ENCODE measurements at places on chromosomes 6 and 20.

DNA sequence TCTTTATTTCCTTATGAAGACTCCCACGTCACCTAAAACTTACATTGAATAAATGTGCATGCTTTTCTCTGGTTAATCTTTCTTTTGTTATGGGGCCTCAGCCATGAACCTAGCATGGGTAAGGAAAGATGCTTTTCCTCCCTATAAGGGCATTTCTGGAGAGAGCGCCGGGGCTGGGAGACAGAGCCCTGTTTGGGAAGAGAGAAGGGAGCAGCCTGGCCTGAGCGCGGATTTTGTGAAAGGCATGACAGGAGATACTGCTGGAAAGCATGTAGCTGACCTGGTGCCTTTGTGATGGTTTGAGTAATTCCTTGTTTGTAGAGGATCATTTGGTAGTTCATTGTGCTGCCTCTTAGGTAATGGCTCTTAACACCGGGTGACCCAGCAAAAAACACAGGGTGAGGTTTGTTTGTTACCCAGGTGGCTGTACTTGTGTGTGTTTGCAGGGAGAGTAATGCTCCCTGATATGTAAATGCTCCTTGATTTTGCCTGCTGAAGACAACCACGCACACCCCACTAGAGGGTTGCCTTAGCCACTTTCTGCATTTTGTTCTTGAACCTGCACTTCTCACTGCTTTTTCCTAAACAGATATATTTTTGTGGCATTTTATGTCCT, 59.2 kb downstream of the ANKRD6 start:
- no peak for DNase-seq

DNA sequence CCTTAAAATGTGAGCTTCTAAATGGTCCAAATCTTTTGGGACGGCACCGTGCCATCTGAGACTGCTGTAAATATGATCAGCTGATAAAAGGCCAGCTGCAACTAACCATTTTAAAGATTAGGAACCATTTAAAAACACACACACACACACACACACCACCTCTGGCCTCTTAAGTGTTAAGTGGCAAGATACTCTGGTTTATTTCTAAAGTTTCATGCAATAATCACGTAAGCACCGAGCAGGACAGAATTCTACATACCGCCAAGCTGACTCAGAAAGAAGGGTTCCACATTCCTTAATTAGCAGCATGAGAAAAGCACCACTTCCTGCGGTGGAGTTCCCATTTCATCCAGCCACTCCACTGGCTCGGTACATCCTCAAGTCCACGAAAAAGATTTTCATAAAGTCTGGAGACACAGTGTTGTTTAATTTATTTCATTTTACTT, 17.8 kb upstream of the ZNF217 start:
- no peak for DNase-seq

DNA sequence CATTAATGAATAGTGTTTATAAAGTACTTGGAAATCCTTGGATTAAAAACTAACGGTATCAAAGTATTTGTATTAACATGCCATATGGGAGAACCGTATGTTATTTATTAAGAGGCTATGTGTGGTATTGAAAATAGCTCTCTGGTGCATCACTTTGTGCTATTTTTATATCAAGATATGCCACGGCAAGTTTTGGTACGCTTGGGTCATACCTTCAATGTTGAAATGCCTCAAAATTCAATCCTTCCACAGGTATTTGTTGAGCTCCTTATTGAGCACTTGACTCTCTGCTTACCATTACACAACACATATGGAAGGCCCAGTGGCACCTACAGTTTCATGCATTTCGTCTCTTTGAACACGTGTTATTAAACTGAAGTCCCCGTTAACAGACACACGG, 647.9 kb downstream of the KIF16B start:
- DNase-seq, result no peak

- no peak for DNase-seq
Observed at GRCh38 chr6:33279971-33280511, 3.1 kb downstream of the B3GALT4 start.

- no peak for DNase-seq
Observed at GRCh38 chr20:59246691-59247400, 53.6 kb upstream of the EDN3 start.

DNA sequence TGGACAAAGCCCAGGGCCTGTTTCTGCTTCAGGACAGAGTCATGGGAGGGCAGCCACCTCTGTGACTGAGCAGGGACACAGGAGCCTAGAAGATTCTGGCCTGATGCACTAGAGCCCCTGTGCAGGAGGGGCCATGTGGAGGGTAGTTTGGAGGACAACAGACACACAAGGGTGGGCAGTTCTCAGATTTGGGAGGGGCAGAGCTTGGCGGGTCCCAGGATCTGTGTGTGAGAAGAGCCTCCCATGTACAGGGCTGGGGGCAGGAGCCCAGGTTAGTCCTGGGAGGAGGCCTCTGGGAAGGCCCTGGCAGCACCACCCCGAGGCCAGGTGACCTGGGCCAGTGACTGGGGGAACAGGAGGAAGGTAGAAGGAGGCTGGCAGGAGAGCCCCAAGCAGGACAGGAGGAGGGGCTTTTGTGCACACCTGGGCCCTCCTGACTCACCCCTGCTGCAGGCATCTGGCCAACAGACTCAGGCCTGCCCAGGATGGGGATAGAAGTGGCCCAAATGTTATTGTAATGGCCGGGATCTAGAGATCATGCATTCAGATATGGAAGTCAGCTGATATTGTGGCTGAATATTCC, 1.4 kb upstream of the ULBP3 start:
- no peak for DNase-seq

DNA sequence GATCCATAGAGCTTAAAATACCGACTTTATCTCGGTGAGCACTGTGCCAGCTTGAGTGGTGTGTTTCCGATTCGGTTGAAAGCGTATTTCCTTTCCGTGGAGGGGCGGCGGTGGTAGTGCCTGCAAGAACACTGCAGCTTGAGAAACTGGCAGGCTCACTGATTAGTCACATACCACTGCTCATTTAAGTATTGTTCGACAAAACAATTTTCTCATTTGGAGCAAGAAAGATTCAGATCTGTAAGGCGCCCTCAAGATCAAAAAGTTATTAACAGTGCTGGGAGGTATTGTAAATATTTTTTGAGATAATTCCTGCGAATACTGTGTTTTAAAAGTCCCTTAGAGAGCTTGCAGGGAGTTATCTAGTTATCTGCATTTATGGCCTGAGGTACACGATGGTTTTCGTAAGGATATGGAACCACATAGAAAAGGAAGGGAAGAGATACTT, 1.3 kb downstream of the MAPK14 start:
- DNase-seq, result peak; percentile 55

DNA sequence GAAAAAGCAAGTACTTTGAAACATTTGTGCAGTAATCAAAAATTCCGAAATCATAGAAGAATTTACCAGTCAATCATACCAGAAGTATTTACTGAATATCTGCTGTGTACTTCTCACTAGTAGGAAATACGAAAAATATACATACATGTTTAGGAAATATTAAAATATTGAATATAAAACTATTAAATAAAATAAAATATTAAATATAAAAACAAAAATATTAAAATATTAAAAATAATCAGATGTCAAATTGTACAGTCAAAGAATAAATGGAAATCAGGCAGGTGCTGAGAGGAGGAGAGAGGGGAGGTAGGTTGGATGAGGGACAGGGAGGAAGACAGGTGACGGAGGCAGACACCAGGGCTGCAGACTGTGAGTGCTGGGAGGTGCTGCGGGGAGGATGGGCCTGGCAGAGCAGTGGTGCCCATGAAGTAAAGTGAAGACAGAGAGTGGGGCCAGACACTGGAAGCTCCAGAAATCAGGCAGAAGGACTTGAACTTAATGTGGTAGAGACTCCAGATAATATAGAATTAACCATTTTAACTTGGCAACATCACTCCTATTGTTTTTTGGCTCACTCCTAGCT, 55.9 kb downstream of the PRKN start:
- DNase-seq, result no peak

GRCh38 chr6:163341224-163342061, 73.1 kb upstream of the QKI start:
- DNase-seq, result no peak

DNA sequence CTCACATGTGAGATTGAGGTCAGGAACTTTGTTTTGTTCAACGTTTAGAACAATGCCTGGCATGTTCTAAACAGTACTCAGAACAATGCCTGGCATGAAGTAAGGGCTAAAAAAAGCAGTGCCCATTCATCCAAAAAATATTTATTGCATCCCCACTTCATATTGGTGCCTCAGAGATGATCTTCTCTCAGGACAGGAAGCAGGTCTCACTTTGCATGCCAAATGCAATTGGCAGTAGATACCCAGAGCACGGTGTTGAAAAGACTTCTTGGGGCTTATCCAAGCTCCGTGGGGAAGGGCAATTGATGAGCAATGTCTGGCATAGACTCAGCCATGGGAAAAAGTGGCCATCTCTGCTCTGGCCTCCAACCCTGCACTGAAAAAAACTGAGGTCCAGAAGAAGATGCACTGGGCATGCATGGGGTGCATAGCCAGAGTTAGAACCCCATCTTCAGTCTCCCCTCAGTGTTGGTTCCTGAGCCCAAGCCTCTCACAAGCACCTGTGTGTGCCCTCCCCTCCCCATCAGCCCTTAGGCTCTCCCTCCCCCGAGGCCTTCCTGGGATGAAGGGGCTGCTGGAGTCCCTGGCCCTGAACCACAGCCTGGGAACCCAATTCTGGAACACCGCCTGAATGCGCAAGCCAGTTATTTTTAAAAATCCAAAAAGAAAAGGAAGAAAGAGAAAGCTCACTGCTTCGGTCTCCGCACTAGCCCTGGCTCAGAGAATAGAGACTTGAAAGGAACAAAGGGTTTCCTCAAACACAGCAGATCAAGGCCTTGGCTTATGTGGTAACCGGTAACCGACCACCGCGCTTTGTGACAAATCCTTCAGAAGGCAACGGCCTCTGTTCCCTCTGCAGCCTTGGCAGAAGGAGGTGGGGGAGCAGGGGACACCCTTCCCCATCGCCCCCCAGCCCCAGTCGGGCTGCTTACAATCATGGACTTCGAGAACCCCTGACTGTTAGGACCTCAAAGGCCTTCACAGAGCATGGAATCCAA, 78.5 kb upstream of the SIRPA start:
- no peak for DNase-seq

DNA sequence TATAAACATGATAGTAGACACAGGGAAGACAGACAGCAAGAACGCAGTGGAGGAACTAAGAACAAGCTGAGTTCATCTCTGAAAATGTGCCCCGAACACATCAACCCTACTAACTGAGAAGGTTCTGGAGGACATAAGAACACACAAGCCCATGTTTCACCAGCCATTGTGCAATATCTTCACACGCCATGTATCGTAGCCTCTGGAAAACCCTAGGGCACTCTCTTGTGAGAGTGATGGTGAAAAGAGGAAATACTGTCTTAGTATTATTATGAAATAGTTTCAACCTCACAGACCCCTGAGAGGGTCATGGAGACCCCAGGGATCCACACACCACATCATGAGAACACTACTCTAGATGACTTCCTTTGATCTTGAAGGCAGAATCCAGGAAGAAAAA, 26.1 kb upstream of the FOXF2 start:
- DNase-seq, result no peak

- DNase-seq, result no peak
Observed at GRCh38 chr6:170360476-170360875, 53.9 kb downstream of the FAM120B start.

GRCh38 chr6:43076464-43077332, 584 bp downstream of the PTK7 start:
- no peak for DNase-seq

GRCh38 chr20:19661717-19662636, 96.1 kb upstream of the RIN2 start:
- peak; percentile 16 for DNase-seq

DNA sequence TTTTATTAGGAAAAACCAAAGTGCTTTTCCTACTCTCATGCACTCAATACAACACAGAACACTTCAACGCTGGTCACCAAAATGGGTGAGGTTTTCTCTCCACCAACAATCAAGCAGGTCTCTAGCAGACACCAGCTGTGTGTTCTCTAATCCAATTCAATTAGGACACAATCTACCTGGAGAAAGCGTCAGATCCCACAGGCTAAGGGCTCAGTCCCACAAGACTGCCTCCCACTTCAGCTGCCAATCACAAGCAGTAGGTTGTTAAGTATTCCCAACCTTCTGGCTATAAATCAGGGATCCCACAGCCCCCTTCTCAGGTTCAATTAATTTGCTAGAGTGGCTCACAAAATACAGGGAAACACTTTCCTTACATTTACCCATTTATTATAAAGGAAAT, 47.7 kb downstream of the STMND1 start:
- no peak for DNase-seq

DNA sequence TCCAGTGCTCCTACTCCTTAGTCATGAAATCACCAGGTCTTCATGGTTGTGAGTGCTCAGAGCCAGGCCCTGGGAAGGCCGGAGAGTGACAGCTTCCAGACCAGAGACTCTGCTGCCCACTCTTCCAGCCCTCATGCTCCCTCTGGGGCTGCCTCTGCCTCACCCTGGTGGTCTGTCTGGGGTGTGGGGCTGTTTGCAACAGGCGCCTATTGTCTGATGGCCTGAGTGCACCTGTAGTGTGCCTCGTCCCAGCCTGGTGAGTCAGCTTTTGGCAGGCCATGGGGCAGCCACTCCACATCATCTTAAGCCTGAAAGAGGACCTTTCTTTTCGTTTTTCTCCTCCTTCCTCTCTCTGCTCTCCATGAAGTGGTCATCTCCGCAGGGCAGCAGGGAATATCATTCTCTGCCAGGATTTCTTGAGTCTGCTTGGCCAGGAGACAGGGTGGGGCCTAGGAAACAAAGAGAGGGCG, 173.8 kb downstream of the VEGFA start:
- no peak for DNase-seq

- DNase-seq, result no peak
Observed at GRCh38 chr6:32271429-32271828, 47.6 kb upstream of the NOTCH4 start.

DNA sequence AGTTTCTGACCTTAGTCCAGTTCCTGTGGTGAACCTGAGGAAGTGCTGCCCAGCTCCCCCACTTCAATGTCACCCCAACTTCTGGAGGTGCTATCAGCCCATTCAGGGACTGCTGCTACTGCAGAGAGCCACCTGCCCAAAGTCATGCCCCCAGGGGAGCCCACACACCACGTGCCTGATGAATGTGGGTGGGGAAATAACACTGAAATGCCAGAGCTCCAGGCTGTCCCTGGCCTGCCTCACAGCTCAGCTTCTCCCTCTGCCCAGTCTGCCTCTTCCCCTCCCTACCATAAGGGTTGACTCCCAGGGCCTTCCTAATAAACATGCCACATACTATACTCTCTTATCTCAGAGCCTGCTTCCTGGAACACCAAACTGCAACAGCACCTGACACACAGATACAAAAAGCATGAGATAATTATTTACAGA, 276.4 kb upstream of the MOCS1 start:
- no peak for DNase-seq

DNA sequence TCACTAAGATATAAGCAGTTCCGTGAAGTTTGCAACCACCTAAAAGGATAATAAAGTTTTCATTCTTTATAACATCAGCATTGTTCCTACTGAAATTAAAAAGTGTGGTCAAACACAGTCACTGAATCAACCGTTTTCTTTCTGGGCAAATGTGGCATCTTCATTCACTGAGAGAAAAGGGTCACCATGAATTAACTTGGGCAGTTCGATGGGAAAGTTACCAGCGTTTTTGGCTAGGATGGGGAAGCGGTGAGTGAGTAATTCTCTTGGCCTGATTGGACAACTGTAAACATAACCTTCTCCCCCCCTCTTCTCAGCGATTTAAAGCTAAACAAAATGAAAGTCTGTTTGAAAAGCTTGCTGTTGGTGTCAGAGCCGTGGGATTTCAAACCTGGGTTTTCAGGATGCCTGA, 181.8 kb downstream of the SASH1 start:
- DNase-seq, result no peak
